ENCODE measurements at places on chromosomes 5 and 9.

- no peak for DNase-seq
Observed at GRCh38 chr9:78214492-78214891, 21.4 kb upstream of the CEP78 start.

DNA sequence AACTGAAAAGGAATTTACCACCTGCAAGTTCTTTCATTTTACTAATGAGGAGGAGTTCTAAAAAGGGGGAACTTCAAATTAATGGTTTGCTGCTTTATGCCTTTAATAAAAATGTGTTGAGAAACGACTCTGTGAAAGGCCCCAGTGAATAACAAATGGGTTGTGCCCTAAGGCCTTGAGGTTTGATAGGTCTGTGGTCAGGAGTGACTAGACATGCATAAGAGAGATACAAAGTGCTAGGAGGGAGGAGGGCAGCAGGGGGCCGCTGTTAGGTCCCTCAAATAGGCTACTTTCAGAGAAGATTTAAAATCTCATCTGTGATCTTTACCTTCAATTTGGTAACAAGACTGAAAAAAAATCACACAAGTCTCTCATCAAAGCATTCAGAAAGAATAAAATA lies 58.3 kb downstream of the FAM81B start:
- peak; percentile 13 for DNase-seq

- DNase-seq, result no peak
Observed at GRCh38 chr9:7782400-7783120, 17.0 kb downstream of the DMAC1 start.

GRCh38 chr5:147887026-147887627 lies 8.6 kb downstream of the SCGB3A2 start:
- peak; percentile 42 for DNase-seq

- no peak for DNase-seq
Observed at GRCh38 chr5:126054577-126055347, 368.4 kb upstream of the GRAMD2B start.

DNA sequence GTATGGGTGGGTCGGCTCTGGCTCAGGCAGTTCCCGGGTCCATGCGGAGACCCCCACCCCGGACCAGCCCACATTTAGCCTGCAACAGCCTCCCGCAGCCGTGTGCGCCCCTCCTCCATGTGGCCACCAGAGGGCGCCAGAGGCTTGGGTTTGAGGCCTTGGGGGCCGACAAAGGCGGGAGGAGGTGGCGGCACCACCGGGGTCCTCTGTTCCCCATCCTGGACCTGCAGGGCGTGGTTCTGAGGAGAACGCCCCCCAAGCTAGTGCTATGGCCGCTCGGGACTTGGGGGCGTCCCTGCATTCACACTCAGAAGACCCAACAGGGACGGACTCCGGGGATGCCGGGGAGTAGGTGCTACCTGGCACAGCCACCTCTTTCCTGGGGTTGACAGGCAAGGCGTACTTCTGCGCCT lies 16.5 kb downstream of the ASS1 start:
- DNase-seq, result no peak

DNA sequence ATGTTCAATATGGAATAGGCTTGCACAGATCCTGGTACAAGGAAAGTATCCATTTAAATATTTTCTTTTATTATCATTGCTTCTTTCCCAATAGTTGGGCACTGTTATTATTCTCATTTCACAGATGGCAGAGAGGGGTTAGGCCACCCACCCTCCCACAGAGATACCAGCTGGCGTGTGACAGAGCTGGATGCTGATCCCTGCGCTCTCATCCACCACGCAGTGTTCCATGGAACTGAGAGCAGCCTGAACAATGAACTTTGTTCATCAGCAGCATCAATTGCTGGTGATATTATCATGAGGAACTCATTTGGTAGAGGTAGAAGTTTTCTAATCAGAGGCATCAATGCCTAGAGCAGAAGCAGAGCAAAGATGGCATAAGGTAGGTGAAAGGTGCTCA lies 227.9 kb downstream of the ESM1 start:
- no peak for DNase-seq

DNA sequence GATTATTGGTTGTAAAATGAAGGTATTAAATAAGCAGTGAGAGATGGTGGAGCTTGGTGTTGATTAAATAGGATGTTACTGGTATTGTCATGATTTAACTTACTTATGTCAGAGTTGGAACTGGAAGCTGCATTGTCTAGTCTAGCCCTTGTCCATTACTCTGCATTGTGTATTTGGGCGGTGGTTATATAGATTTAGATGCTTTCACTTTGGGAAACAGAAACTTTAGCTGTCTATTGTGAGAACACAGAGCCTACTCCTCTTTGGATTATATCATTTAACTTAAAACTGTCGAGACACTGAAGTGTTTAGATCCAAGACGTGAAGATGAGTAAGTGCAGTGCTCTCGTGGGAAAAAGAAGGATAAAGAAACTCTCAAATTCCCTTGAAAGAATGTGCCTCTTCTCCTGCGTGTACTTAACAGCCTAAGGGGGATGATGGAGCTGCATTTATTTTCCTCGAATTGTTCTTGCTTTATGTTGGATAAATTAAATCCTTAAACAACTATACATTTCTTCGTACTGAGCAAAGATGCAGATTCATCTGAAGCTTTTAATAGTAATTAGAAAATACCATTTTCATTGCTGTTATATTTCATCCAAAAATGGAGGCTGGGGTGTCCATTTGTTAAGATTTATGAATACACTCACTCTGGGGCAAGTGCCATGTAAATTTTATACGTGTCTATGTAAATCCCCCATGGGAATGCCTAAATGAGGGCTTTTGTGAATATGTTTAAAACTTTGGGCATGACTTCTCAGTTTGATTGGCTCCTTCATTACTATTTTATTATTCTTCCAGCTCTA lies 21.6 kb downstream of the FBXL7 start:
- DNase-seq, result no peak

- no peak for DNase-seq
Observed at GRCh38 chr5:1376981-1377380, 32.1 kb upstream of the CLPTM1L start.

DNA sequence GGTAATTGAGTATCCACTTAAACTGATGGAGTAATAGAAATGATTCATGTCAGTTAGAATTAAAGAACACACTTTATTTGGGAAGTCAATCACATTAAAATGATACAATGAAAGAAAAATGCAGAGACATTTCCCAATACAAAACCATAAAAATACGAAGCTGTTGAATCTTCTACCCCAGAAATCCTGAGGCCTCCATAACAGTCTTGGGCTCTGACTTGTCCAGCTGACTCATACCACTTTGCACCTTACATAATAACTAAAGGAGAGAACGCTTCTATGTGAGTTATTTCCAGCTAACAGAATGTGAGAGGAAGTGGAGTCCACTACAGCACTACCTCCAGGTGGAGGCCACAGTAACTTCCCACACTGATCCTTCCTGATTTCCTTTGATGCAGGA lies 305.0 kb downstream of the MRPS30 start:
- peak; percentile 85 for DNase-seq

GRCh38 chr5:24555229-24555628 lies 89.5 kb downstream of the CDH10 start:
- no peak for DNase-seq

DNA sequence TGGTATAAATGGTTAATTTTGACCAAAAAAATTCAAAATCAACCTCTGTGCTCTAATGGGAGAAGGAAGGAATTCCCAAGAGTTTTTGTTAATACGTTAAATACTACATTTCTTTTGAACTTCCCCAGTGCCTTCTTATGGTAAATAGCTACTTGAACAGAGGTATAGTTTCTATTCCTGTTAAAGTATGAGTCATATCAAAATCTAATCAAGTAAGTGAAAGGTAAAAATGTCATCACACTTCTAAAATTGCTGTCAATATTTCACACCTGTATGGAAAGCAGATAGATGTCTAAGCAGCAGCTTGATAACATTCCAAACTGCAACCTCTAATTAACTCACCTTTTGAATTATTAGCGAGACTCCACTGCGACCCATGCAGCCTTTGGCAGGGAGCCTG lies 214.1 kb upstream of the MEF2C start:
- DNase-seq, result no peak

GRCh38 chr5:149434162-149435014 lies 55.3 kb upstream of the IL17B start:
- DNase-seq, result peak; percentile 64

- peak; percentile 40 for DNase-seq
Observed at GRCh38 chr5:157143127-157143971, 684 bp upstream of the MED7 start.

- no peak for DNase-seq
Observed at GRCh38 chr5:135508496-135509005, 27.2 kb downstream of the NEUROG1 start.

DNA sequence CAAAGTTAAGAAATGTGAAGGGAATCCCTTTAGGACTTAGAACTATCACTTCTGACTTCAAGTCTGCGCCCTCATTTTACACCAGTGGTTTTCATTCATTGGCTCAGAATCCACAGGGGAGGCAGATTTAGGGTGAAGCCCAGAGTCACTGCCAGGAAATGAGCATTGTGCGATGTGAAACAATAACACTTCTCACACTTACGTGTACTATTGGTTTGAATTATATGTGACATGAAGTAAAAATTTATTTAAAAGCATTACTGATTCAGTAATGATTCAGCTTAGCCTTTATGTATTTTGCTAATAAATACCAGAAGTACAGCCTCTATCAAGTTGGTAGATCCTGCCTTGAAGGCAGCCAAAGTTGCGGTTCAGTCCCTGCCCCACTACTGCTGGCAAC lies 98.6 kb downstream of the PAM start:
- DNase-seq, result no peak

GRCh38 chr9:110531776-110532175 lies 47.8 kb downstream of the SVEP1 start:
- no peak for DNase-seq
